Left ventricle myocardium inferior (tissue), 1 donor: ENCODE measurements at places on chromosomes 16 and 17. TPM values are rescaled to one million over a fixed set of nuclear protein-coding genes. Genes with fewer than 3 reads are reported as not detected.

Gene OTOP2
- not detected for total RNA-seq

- no peak for DNase-seq
Measured at GRCh38 chr16:4692460-4693295, 684 bp upstream of the NUDT16L1 start.

- peak; percentile 59 for DNase-seq
Measured at GRCh38 chr16:1309888-1310831, 724 bp downstream of the UBE2I start.

Gene CACNG3
- total RNA-seq, result not detected

Gene CDRT15L2
- not detected for total RNA-seq
